Panc1 (cell line): ENCODE measurements at places on chromosomes 1 and 21. TPM values are rescaled to one million over a fixed set of nuclear protein-coding genes. Genes with fewer than 3 reads are reported as not detected.

Gene ABCA4
- 1.5 TPM for total RNA-seq

Gene HES3
- total RNA-seq = not detected

Gene OR2L8
- total RNA-seq = not detected

Gene LHX4
- 0.72 TPM for total RNA-seq

Gene PLXNA2
- 0.98 TPM for total RNA-seq

Gene RBP7
- total RNA-seq = 28.9 TPM

Gene EFNA1
- 23.8 TPM for total RNA-seq

Gene TRIM67
- 0.08 TPM for total RNA-seq

Gene LCE2A
- total RNA-seq = not detected

Gene PIGR
- total RNA-seq = 1.4 TPM

Gene OSCP1
- 5.5 TPM for total RNA-seq
